ENCODE measurements at places on chromosomes 4 and X. TPM values are rescaled to one million over a fixed set of nuclear protein-coding genes. Genes with fewer than 3 reads are reported as not detected.

FDCSP gene
- total RNA-seq: not detected

DNA sequence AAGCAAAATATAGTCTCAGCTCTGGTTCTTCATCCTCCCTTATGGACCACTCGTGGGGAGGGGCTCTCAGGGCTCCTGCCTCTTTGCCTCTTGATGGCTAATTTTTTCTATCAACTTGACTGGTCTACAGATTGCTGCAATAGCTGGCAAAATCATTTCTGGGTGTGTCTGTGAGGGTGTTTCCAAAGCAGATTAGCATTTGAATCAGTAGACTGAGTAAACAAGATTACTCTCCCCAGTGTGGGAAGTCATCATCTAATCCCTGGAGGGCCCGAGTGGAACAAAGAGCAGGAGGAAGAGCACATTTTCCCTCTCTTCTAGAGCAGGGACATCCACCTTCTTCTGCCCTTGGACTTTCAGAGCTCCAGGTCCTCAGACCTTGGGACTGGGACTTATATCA lies 153.5 kb downstream of the STK32B start:
- peak; percentile 22 for DNase-seq

GRCh38 chrX:643241-643595 lies 12.6 kb downstream of the SHOX start:
- no peak for DNase-seq

DNA sequence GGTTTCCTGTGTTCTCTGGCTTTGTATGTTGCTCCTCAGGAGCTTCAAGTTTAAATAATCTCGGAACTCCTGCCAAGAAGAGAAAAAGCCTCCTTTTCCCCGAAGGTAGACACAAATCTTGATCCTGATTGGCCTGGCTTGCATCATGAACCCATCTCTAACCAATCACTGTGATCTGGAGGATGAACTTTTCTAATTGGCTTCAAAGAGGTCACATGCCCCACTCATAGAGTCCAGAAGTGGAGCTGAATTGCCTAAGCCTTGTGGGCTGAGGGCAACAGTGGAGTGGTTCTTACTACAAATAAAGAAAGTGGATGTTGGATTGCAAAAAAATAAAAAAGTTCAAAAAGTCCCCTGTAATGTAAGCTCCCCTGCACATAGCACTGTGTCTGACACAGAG lies 245.9 kb downstream of the MID1IP1 start:
- no peak for DNase-seq
